ENCODE measurements at places on chromosomes 4 and X.

DNA sequence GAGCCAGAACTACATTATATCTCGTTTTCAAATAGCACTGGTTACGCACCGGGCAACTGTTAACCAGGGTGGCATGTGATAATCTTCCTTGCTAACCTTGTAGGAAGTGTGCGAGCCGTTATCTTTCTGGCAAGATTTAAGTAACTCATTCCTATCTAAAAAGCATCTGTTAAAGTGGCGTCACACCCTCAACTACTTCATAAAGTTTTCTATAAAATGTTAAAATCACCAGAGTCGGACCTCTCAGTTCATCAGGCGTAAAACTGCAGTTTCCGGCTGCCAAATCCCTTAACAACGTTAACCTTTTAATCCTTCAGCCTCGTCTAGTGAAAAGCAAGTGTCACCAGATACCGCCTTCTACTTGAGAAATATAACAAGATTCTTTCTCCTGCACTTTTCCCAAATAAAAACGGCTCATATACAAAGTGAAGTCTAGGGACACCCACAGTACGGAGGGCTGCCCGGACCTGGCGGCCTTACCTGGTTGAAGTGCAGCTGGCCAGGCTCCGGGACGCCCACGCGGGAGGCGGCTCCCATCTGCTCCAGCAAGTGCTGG is 1.2 kb downstream of the SLC39A8 start:
- DNase-seq, result peak; percentile 24

DNA sequence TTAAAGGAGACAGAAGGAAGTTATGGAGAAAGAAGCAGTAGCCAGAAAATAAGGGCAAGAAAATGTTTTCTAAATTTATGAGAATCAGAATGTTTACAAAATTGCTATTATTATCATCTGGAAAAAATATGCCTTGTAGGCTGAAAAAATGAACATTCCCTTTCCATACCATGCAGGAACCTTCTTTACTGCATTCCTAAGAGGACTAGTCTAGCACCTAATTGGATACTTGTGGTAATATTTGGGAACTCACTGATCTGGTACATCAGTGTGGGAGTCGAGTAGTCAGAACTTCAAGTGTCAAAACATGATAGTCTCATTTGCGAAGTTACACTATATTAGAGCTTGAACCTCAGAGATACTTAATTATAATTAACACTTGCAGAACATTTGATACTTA is 51.9 kb downstream of the TET2 start:
- DNase-seq, result no peak

DNA sequence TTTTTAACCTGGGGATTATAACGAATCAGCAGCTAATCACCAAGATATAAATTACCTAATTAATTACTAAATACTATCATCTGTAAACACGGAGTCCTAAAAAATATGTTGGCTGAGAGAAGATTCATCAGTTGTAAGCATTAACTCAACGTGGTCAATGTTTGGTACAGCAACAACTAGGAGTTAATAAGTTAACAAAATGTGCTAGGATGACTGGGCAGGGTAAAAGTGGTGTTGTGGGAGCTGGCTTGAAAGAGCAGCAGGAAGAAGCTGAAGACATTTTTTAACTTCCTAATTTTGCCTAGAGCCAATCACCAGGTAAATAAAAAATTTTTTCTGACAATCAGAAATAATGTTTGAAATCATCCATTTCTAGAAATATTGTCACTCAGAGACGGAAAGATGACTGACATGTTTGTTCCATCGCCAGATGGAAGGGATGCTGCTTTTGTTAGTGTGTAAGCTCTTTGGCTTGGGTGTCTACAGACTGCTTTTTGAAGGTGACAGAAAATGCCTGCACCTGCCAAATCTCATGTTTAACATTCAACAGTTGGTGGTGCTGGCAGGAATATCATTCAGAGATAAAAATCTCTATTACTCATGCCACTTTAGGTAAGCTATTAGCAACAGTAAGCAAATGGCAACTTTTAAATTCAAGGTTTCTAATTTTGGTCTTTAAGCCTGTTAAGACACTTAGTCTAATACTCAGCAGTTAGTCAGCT is 1126.9 kb downstream of the STPG2 start:
- no peak for DNase-seq

DNA sequence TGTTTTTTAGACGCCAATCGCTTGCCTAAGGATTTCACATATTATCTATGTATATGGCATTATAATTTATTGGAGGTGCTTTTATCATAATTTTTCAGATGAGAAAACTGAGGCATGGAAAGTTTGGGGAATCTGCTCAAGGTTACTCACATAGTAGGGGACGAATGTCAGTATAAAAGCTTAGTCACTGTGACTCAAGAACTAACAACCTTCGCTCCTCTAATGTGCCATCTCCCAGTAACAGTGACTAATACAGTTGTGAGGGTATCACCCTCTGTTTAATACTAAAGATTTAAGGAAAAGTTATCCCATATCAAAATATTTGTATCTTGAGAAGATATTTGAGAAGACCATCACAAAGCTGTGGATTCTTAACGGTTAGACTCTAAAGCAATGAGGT is 353.1 kb upstream of the SPOCK3 start:
- no peak for DNase-seq

DNA sequence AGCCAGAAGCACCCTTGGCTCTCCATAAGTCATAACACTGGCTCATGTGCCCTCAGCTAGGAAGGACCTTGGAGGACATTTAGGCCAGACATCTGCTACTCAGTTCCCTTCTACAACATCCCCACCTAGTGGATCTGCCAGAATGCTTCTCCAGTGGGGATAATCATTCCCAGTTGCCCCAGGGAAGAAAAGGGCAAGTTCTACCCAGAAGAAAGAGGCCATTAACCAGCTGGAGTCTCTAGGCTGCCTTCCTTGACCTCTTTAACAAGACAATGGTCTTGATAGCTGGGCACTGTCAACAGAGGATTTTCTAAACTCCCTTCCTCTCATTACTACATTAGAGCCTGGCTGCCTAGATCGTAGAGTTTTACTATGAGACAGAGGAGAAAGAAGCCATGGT is 42.0 kb downstream of the LGI2 start:
- DNase-seq, result peak; percentile 2

GRCh38 chrX:136766785-136767103 is 14.0 kb downstream of the ARHGEF6 start:
- no peak for DNase-seq

DNA sequence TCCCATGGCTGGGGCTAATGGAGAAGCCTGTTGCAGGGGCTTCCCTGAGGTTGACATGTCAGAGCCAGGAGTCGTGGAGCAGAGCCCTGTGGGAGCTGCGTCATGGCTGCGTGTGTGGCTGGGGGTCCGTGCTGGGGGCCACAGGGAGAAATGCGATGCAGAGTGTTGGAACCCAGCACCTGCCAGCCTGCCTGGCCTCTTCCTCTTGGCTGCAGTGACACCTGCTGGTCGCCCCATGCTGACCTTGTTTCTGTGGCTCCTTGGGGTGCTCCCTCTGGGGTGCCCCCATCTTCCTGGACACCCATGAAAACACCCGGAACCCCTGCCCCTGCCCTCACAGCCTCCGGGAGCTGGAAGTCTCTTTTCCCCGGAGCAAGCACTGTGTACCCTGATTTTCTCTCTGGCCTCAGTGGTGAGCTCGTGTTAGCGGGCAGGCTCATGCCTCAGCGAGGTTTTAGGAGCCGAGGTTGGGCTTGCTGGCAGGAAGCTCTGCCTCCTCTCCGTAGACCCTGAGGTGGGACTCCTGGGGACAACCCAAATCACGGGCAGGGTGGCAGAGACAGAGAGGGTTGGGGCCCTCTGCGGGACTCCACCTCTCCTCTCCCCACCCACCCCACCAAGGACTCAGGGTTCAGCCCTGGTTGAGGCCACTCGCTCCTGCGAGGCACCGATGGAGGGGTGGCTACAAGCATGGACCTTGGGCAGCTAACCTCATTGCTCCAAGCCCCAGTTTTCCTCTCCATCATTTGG is 103.7 kb downstream of the SORCS2 start:
- no peak for DNase-seq

- no peak for DNase-seq
Observed at GRCh38 chrX:136608295-136608933, 39.5 kb upstream of the CD40LG start.

DNA sequence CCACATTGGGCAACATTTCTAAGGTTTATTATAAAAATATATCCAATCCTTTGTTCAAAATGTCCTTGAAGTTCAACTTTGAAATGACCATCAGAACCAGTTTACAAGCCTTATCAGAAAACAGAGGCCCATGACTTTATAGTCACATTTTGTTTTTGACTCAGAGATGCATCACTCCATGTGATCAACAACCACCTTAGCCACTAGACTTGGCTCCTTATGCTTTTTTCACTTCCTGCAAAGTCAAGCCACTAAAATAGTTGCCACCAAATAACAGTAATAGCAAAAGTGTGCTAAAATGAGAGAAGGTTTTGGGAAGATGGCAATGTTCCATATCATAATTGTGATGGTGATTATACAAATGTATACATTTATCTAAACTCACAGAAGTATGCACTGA is 181.7 kb downstream of the MAML3 start:
- no peak for DNase-seq

- DNase-seq, result no peak
Observed at GRCh38 chr4:165970703-165971420, 97.8 kb downstream of the TLL1 start.

- no peak for DNase-seq
Observed at GRCh38 chr4:59339631-59340030, 1860.5 kb upstream of the ADGRL3 start.

- no peak for DNase-seq
Observed at GRCh38 chr4:122107680-122108079, 44.5 kb upstream of the BLTP1 start.

DNA sequence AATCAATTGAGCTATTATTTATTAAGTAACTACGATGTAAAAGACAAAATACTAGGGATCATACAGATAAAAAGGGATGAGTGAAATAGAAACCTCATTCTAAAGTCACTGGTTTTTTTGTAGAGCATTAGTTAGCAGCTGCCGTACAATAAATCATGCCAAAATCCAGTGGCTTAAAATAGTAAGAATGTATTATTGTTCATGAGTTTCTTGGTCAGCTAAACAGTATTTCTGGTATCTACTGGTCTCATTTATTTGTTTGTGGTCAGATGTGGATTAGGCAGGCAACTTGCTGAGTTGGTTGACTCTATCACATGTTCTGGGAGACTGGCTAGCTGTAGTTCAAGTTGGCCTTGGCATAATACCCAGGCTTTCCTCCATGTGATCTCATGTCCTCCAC is 667.3 kb downstream of the GALNTL6 start:
- no peak for DNase-seq

DNA sequence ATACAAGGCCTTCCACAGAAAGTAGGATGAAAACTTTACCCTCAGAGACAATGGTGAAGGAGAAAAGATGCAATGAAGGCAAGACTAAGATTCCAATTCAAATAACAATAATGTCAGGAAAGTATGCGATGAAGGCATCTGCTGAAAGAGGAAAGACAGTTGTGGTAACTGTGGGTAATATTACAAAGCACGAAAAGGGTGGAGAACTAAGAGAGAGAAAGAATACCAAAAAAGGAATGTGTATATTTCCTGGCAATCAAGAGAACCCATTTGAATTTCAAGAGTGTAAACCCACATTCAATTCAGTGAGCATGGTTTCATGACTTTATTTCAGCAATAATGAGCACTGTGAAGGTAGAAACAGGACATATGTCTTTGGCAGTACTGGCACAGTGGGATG is 225.5 kb downstream of the PALLD start:
- no peak for DNase-seq

All from NCI-H510A (cell line).